CD4-positive, alpha-beta T cell treated with Interferon alpha-2 for 1 hour (primary cell): ENCODE measurements at places on chromosomes 11 and 22.

DNA sequence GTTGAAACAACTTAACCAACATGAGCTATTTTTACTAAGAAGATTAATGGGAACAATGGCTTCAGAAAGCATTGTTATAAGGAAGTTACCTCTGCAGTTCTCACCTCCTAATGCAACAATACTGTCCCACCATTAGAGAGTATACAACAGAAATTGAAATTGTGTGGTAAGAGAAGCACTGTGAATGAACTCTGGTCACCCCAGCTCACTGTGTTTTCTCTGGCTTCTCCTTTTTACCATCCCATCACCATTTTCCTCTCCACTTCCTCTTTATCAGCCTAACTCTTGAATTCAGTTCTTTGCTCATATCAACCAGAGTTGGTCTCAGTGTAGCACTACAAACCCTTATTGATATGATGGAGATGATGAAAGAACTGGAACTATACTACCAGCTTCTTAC is 138.0 kb upstream of the POU2AF2 start:
- no peak for DNase-seq

- DNase-seq: no peak
Measured at GRCh38 chr11:71979602-71980001, 19.1 kb upstream of the IL18BP start.

GRCh38 chr11:130633466-130633865 is 185.0 kb downstream of the ADAMTS15 start:
- no peak for DNase-seq

DNA sequence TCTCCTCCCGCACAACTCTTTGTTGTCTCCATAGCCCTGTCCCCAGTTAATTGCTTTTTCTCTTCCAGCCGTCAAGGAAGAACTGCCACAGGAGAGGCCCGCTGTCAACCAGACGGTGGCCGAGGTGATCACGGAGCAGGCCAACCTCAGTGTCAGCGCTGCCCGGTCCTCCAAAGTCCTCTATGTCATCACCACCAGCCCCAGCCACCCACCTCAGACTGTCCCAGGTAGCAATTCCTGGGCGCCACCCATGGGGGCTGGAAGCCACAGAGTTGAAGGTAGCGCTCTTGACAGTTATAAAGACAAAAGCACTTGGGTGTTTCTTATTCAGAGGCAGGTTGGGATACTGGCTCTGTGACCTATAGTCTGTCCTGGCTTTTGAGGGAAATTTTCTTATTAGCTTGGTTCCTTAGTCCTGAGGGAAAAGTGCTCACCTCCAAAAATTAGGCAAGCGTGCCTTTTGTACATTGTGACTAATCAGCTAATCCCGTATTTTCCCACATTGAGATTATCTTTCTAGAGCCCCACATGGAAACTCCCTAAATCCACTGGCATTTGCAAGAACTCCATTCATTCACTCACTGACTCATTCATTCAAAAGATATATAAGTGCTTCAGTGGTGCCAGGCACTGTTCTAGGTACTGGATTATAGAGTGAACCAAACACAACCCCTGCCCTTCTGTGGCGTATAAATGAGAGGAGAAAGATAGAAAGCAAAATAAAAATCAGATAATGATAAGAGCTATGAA is 65.9 kb downstream of the KREMEN1 start:
- DNase-seq: no peak

DNA sequence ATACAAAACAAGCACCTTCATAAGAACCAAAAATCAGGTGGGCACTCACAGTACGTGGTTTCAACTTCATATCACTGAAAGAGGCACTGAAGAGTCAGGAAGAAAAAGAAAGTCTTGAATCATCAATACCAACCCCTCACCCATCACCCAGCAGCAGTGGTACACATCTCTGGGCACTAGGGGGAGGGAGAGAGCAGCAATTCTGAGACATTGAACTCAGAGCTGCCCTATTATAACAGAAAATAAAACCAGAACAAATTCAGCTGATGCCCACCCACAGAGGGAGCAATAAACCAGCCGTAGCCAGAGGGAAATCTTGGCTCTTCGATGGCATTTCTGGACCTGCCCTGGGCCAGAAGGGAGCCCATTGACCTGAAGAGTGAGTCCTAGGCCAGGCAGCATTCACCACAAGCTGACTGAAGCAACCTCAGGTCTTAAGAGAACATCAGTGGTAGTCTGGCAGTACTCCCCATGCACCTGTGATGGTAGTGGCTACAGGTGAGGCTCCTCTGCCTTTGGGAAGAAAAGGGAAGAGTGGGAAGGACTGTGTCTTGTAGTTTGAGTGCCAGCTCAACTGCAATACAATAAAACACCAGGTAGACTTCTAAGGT is 42.2 kb upstream of the FAM181B start:
- no peak for DNase-seq

DNA sequence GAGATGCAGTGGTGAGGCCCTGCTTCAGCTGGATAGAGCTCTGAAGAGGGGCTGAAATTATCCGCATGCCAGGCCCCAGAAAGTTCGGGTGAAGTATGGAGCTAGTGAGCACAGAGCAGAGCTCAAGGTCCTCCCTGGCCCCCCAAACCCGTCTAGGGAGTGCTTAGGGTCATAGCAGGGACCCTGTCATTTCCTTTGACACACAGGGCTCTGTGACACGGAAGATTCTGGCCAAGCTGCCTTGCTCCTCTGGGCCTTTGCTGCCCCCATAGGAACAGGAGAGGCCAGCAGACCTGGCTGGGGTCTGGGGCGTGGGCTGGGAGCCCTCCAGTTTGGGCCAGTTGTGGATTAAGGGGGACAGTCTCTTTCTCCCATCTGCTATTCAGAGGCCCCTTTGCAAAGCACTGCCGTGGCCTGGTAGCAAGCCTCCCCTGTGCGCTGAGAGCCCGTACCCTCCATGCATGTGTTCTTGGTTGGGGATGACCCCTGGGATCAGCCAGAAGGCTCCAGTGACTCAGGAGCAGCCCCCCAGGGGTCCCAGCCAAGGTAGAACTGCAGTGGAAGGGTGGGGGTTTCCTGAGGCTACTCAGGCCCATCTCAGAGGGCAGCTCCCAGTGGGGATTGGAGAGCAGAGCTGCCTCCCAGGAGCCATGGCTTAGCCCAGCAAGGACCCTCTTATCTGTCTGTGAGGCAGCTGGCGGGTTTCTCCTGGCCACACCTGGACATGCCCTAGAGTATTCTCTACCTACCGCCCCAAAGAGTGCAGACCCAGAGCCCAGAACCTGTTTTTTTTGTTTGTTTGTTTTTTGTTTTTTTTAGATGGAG is 42.3 kb downstream of the RNF141 start:
- DNase-seq: no peak

DNA sequence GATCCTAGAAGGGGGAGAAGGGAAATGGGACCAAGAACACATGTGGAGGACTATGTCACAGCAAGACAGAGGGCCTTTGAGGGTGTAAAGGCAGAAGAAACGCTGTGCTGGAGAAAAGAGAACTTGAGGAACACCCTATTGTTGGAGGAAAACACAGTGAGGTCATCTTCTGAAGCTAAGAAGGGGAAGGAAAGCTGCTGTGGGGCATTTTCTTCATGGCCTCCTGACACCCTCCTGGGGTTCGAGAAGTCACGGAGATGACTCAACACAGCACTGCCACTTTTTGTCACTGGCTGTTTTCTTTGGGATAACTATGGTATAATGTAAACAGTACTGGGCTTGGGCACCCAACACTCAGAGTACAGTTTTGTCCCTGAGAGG is 492.6 kb upstream of the CADM1 start:
- DNase-seq: no peak

DNA sequence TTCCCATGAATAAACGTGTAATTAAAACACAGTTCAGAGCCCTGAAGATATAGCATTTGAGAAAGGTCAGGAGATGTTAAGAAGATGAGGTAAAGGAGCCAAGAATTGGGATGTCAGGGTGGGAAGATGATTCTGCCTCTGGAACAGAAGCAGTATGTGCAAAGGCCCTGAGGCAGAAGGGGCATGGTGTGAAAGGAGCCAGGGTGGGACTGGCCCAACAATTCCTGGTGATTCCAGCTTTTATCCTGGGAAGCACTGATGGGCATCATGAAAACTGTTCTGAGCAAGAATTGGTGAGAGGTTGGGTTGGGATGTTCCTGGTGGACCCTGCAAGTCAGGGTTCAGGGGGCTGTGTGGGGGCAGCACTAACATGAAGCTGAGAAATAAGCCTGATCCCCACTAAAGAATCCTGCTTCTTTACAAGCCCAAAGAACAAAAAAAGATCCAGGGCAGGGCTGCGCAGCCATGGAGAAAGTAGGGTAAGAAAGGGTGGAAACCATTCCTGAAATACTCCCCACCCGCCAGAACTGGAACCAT is 2.5 kb upstream of the FXYD6 start:
- no peak for DNase-seq

GRCh38 chr11:58513747-58514367 is 6.0 kb upstream of the OR5B21 start:
- peak; percentile 33 for DNase-seq

GRCh38 chr11:102390667-102391465 is 43.9 kb downstream of the BIRC2 start:
- peak; percentile 59 for DNase-seq

GRCh38 chr22:28068826-28069225 is 149.8 kb upstream of the PITPNB start:
- DNase-seq: no peak

DNA sequence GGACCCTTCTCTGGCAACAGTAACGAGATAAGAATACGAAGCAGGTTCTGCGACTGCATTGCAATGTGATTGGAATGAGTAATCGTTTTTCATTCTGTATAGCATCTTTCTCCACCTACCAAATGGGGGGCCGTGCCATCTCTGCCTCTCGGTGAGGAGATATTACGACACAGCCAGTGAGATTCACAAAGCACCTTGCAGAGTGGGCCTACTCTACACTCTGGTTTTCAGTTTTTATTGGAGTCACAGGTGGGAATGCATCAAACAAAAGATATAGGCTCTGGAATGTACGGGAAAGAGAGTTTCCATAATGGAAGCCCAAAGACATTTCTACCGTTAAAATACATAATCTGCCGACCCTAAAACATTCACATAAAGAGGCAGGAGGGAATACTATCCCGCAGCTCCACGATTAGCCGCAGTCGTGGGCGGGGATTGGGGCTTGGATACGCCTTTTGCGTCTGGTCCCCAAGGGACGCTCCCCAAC is 423 bp upstream of the RTN3 start:
- DNase-seq: peak; percentile 7

GRCh38 chr11:20474176-20474881 is 86.8 kb downstream of the PRMT3 start:
- DNase-seq: no peak

GRCh38 chr22:46053563-46054090 is 76.7 kb upstream of the WNT7B start:
- DNase-seq: peak; percentile 64

- DNase-seq: no peak
Measured at GRCh38 chr11:122862091-122862490, 20.5 kb upstream of the JHY start.

GRCh38 chr22:30612789-30613188 is 5.8 kb downstream of the TCN2 start:
- DNase-seq: no peak

DNA sequence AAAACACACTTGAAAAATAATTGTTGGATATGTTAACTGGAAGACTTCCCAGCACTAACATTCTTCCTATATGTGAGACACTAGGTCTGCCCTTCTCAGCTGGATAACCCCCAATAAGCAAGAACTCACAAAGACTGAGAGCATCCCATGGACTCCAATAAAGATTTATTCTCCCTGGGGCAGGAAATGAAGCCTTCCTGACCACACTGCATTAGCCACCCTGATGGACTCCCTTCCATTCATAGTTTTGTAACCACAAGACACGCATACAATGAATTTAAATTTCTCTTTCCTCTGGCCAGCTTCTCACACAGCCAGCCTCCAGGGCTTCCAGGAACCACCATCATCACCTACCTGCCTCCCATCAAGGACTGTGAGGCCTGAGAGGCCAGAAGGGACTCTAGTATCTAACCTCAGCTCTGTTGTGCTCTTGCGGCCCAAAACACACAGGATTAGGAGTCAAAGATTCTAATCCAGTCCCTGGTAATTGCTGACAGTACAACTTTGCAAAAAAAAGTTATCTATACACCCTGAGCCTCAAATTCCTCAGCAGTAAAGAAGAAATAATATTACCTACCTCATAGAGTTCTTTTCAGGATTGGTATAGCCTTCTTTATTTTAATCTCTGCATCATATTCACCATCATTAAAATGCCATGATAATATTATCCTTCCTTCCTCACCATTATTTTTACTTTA is 45.6 kb upstream of the GDPD4 start:
- DNase-seq: no peak

DNA sequence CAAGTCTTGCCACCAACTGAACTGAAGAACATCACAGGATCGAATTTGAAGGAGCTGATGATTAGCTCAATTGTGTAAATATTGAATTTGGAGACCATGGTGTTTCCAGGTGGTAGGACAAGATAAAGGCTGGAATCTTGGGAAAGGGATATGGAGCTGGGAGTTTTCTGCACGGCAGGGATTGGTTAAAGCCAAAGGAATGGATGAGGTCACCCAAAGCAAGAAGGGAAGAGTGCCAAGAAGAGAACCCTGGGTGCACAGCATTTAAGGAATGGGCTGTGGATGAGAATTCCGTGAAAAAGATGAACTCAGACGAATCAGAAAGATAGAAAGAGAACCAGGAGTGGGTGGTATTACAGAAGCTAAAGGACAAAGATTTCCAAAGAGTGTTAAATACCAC is 29.4 kb upstream of the RRAS2 start:
- DNase-seq: no peak

DNA sequence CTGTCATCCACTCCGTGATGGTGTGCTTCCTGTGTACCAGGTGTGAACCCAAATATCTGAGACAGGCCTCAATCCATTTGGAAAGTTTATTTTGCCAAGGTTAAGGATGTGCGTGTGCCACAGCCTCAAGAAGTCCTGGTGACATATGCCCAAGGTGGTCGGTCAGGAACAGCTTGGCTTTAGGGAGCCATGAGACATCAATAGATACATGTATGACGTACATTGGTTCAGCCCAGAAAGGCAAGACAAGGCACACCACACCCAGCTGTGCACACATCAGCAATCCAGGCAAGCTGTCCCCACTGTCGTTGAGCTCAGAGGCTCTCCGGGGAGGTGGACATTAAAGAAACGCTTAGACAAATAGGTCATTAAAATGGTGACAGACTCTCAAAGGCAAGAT is 56.8 kb upstream of the SHANK2 start:
- no peak for DNase-seq

DNA sequence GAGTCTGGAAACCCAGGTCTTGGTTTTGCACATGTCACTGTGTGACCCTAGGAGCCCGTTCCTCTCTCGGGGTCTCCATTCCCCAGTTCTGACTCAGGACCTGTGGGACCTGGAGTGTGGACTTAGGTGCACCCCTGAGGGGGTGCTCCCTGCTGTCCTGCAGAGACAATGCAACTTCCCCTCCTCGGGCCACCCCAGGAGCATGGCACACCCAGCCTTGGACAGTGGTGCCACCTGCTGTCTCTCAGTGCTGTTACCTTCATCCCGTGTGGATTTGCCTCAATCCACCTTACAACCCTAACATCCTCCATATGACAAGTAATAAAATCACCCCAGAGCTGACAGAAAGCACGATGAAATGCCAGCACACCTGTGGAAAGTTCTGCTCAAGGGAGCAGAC is 27.5 kb upstream of the CRYBB3 start:
- DNase-seq: peak; percentile 32

- no peak for DNase-seq
Measured at GRCh38 chr11:61411589-61411988, 18.2 kb downstream of the CPSF7 start.
